Aorta (tissue), 5 donors: ENCODE measurements at places on chromosomes 4 and X. TPM values are rescaled to one million over a fixed set of nuclear protein-coding genes. Genes with fewer than 3 reads are reported as not detected.

DNA sequence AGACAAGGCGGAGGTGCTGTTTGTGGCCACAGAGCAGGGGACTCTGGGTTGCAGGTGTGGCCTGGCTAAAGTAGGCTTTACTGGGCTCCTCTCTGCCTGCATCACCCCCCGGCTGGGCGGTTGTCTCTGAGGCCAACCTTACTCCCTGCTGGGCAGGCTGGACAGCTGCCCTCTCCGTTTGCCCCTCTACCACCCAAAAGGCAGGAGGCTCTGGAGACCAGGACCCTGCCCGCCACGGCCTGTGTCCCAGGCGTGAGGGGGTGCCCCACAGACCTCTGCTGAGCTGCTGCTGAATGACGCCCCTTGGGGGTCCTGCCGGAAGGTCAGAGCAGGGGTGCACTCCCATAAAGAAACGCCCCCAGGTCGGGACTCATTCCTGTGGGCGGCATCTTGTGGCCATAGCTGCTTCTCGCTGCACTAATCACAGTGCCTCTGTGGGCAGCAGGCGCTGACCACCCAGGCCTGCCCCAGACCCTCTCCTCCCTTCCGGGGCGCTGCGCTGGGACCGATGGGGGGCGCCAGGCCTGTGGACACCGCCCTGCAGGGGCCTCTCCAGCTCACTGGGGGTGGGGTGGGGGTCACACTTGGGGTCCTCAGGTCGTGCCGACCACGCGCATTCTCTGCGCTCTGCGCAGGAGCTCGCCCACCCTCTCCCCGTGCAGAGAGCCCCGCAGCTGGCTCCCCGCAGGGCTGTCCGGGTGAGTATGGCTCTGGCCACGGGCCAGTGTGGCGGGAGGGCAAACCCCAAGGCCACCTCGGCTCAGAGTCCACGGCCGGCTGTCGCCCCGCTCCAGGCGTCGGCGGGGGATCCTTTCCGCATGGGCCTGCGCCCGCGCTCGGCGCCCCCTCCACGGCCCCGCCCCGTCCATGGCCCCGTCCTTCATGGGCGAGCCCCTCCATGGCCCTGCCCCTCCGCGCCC lies 920 bp downstream of the HTT-AS start:
- peak; percentile 64 for DNase-seq

GRCh38 chr4:88159229-88159725 lies 838 bp upstream of the ABCG2 start:
- DNase-seq = peak; percentile 78

- DNase-seq = no peak
Observed at GRCh38 chr4:2373532-2373931, 44.9 kb downstream of the ZFYVE28 start.

DNA sequence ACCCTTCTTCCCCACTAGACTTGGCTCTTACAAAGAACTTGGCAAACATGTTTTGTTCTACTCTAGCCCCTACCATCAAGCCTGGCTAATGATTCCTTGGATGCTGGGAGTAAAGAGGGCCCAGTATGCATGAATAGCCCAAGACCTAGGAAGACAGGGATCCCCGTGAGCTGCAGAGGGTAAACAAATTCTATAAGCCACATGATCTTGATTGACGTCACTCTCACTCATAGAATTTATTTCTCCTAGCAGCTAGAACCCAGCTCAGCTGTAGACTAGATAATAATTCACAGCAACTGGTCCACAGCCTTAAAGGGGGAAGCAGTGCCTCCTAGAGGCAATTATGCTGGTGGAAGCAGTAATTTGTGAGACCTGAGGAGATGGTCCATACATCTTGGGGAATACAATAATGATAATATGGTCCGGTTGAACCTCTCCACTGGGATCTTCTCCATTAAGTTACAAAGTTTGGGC lies 16.1 kb upstream of the USO1 start:
- no peak for DNase-seq

GRCh38 chrX:35374116-35374515 lies 424.0 kb upstream of the MAGEB16 start:
- no peak for DNase-seq

The CT45A2 gene
- not detected for total RNA-seq

The CCDC149 gene
- 31.3 TPM for total RNA-seq
